ENCODE measurements at places on chromosomes 5 and 9.

GRCh38 chr5:54103871-54104270 lies 206.5 kb downstream of the ARL15 start:
- no peak for DNase-seq

DNA sequence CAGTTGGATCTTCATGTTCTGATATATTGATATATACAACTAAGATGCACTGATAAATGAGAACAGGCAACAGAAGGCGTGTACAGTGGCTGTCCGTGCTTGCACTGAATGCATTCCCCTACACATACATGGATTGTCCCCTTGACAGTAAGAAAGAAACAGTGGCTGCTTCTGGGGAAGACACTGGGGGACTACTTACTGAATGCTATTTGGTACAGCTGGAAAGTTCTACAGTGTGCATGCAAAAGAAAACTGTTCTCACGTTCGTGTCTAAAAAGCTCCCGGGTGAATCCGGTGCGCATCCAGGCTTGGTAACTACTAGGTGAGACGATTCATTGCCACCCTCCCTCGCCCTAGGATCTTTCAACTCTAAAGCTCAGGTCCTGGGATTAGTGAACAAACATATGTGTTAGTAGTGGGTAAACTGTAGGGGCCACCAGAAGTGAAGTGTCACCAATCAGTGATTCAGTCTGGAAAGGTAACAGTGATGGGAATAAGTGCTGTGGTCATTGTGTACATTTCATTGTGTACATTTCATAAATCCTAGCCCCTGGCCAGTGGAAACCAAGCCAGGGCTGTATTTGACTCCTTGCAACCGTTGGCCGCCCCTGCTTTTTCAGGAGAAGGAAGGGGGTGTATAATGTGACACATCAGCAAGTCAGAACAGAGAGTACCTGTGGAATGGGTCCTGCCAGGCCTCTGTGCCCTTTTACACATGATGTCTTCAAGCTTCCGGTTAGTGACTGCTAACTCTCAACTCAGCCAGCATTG lies 46.3 kb upstream of the BOD1 start:
- no peak for DNase-seq

- DNase-seq: no peak
Measured at GRCh38 chr9:114688379-114688778, 6.4 kb upstream of the TEX48 start.

DNA sequence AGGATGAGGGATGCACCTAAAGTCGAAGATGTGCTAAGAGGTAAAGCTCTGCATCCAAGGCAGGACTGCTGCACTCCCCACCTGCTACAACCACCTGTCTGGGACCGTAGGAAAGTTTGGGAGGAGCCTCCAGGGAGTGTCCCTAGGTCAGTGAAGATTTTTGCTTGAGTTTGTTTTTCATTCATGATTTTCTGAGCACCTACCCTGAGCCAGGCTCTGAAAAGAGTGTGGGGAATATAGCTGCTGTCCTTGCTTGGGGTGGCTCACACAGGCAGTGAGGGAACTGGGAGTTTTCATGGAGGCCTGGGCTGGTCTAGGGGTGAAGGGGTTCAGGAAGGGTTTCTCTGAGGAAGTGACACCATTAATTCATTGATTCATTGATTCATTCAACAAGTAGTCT lies 48.9 kb downstream of the SAR1B start:
- DNase-seq: no peak

GRCh38 chr5:132460846-132461568 lies 29.6 kb downstream of the IRF1 start:
- no peak for DNase-seq

DNA sequence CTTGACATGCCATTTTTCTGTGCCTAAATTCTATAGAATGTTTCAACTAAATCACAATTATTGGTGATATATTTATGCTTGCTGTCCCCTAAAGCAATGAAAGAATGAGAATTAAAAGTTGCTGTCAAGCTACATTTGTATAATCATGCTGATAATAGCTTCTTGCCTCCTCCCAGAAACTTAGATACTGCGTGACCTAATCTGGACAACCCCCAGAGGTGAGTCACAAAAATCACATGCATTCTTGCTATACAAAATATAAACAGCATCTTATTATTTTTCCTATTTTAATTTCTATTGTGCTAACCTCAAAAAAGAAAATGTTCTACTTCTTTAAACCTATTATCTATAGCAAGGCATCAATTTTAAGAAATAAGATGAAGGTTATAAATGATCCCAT lies 995.8 kb upstream of the ACO1 start:
- DNase-seq: no peak

DNA sequence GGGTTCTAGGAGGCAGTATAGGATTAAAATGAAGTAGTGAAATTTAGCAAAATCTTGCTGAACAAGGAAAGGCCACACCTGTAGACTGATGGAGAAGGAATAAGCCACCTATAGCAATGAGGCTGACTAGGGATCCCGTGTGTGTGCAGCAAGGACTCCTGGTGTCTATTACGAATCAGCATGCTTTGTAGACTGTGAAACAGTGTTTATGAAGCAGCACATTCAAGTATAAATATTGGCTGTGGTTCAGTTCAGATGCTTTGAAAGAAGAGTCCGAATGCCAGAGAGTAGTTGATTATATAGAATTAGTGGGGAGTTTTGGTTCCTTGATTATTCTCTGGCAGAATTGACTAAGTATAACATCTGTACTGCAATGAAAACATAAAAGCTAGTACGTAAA lies 41.8 kb downstream of the CAST start:
- DNase-seq: no peak

DNA sequence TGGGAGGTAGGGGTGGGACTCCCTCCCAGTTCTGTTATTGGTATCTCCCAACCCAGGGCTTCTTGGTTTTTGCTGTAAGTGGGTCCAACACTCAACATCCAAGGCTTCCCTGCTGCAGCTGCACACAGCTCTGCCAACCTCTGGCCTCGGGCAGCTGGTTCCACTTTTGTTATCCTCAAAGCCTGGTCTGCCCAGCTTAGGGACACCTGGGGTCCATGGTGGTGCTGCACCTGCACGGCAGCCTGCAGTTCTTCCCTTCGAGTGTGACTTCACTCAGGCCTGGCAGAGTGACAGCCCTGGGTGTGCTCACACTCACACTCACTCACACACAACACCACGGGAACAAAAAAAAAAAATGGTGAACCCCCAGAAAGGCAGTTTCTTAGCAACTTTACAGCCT lies 15.3 kb upstream of the SAP30L start:
- no peak for DNase-seq

GRCh38 chr5:109743770-109744212 lies 54.1 kb downstream of the MAN2A1 start:
- no peak for DNase-seq

DNA sequence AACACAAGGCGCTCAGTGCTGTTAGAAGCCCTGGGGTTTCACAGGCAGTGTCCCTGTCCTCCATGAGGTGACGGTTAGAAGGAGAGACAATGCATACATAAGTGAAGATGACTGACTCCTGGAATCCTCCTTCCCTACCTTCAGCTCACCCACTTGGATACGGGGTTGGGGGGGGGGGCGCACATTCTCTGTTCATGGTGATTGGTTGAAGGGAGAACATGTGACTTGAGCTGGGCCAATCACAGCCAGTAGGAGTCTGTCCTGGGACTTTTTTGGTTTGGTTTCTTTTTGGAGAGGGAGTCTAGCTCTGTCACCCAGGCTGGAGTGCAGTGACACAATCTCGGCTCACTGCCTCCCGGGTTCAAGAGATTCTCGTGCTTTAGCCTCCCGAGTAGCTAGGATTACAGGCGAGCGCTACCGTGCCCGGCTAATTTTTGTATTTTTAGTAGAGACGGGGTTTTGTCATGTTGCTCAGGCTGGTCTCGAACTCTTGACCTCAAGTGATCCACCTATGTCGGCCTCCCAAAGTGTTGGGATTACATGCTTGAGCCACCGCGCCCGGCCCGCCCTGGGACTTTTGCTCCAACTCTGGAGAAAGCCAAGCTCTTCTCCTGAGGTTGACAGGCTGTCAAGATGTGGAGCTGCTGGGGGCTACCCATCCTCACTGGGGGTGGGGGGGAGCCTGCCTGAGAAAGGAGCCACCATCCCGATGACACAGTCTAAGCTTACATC lies 30.8 kb downstream of the SH3PXD2B start:
- no peak for DNase-seq
